ENCODE measurements at places on chromosomes 6 and 20.

GRCh38 chr20:38135271-38135650, 29.8 kb downstream of the TGM2 start:
- no peak for DNase-seq

DNA sequence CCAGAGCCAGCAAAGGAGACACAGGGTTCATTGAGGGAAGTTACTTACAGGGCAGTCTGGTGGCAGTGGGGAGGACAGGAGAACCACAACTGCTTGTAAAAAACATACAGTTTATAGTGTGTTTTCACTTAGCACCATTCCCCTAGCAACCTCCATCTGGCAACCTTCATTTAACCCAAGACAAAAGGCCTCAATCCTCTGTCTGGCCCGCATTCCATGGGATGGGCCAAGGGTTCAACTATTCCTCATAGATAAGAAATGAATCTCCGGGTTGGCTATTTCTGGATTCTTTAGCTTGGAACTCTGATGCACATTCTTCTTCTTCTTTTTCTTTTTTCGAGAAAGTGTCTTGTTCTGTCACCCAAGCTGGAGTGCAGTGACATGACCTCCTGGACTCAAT, 26.3 kb upstream of the FYN start:
- no peak for DNase-seq

- DNase-seq, result no peak
These were observed 115.7 kb downstream of the PRIM2 start for GRCh38 chr6:57432919-57433684.

DNA sequence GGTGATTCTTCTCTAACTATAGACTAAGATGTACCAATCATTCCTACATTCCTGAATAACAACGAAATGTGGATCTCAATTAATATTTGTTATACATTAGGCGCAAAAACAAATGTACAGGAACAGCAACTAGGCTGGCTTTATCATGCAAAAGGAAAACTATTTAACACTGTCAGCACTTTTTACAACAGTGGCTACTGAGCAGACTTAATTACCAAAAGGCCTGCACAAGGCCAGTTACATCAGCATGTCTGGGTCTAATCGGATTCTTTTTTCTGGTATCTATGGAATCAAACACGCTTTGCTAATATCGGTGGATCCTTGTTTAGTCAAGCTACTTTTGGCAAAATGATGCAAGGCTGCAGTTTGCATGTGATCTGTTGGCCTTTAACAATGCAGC, 176.5 kb downstream of the UBE3D start:
- no peak for DNase-seq

- peak; percentile 32 for DNase-seq
These were observed 25.9 kb downstream of the ZBP1 start for GRCh38 chr20:57594092-57594951.

GRCh38 chr6:50185006-50185405, 135.3 kb upstream of the DEFB112 start:
- DNase-seq, result no peak

DNA sequence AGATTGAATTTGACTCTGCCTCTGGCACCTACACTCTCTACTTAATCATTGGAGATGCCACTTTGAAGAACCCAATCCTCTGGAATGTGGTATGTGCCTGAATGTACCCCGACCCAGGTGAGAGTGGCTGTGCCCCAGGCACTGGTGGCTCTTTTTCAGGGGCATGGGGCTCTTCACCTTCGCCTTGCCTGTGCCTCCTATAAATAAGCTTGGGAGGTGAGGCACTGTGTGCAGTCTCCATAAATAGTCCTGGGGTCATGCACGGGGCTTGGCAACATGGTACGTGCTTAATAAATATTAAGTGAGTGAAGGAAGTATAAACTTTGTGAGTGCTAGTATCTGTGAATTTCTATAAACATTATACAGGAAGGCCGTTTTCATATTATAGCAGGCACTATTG, 33.0 kb downstream of the GHRH start:
- no peak for DNase-seq

DNA sequence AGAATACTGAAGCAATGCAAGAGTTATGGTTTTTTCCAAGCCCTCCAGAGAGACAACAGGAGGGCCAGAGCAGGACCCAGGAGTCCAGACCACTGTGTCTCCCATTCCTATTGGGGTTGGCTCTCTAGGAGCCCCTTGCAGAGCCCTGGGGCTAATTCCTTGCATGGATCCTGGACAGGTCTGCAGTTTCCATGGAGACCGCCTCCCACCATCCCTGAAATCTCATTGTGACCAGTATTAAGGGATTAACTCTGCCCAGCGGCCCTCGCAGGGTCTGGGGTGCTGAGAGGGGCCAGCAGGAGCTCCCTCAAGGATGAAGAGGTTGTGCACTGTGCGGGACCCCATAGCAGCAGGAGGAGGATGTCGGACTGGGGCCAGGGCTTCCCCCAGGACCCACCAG, 34.8 kb downstream of the HNF4A start:
- no peak for DNase-seq

DNA sequence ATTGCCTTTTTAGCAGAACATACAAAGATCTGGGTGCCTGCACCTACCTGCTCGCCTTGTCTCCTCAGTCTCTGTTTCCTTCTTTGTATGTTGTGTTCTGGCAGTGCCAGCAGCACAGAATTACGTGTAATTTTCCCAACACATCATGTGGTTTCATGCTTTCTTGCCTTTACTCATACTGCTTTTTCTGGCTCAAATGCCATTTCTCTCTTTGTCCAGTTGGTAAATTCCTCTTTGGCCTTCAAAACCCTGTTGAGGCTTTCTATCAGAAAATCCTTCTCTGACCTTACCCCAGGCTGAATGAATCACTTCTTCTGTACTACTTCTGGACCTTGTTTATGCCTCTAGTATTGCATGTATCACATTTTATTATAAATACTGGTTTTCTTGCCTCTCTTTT, 31.8 kb downstream of the L3MBTL3 start:
- DNase-seq, result no peak

DNA sequence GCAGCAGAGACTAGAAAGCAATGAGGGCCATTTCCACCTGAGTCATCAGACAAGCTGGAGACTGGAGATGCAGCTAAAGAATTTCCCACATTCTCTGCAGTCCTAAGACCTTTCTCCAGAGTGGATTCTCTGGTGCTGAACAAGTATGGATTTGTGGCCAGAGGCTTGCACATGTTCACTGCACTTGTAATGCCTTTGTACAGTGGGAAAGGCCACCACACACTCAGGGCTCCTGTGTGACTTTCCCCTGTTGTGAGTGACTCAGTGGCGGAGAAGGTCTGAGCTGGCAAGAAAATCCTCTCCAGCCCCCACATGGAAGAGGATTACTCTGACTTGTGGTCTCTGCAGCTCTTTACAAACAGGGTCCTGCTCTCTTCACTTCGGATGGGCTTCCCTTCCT, 192.3 kb downstream of the C6orf118 start:
- DNase-seq, result no peak

- no peak for DNase-seq
These were observed 6.5 kb downstream of the ASXL1 start for GRCh38 chr20:32364554-32365208.

DNA sequence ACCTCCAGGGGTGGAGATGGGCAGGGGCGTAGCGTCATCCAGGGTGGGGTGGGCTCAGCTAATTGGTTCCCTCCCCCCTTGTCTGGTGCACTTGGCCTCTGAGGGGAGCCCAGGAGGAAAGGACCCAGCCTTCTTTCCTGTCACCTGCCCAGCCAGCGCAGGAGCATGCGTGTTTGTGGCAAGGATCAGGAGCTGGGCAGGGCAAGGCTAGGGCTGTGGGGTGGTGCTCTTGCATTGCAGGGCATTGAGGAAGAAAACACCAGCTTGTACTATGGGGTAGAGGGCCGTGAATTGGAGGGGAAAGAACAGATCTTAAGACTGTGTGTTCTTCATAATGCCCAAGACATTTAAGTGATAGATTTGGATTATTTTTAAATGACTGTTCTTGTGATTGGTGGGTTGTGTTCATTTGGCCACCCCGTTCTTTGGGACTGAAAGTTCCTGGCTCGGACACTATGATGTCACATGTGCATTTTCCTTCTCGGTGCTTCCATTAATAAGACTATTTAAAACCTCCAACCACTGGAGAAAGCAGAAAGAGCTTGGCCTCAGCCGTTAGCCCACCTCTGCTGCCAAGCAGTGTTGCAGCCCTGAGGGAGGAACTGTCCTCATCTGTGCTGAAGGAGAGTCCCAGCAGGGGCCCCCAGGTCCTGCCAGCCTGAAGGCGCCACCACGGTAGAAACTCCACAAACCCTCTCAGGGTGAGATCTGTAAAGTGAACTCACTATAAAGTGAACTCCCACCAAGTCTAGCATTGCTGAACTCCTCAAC, 136.2 kb upstream of the INSM1 start:
- no peak for DNase-seq

All from hypothalamus (tissue), 51 donors.